Effector memory CD8-positive, alpha-beta T cell (primary cell): ENCODE measurements at places on chromosomes 3 and 15.

- H3K4me3 ChIP-seq = no peak overlapping the region
- H3K4me1 ChIP-seq = peaks cover 8% of the 10 kb centered on the region
- H3K27me3 ChIP-seq = no peaks in the 10 kb centered on the region
- H3K36me3 ChIP-seq = no peaks in the 10 kb centered on the region
- no peak overlapping the region for H3K27ac ChIP-seq
- DNase-seq = no peak
Measured at GRCh38 chr3:129446926-129447325, 6.9 kb downstream of the IFT122 start.

- H3K36me3 ChIP-seq = peaks cover 28% of the 10 kb centered on the region
- no peak overlapping the region for H3K27ac ChIP-seq
- no peak overlapping the region for H3K4me3 ChIP-seq
- no peak for DNase-seq
Measured at GRCh38 chr15:74013374-74013894, 18.9 kb downstream of the PML start.

DNA sequence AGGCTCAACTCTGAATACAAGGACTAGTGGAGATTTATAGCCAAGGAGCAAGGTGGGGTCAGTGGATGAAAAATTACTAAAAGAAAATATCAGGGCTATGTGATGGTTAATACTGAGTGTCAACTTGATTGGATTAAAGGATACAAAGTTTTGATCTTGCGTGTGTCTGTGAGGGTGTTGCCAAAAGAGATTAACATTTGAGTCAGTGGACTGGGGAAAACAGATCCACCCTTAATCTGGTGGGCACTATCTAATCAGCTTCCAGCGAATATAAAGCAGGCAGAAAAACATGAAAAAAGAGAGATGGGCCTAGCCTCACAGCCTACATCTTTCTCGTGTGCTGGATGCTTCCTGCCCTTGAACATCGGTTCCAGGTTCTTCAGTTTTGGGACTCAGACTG, 14.4 kb upstream of the SENP7 start:
- peaks cover 2% of the 10 kb centered on the region for H3K4me1 ChIP-seq
- no peak for DNase-seq
- no peak overlapping the region for H3K4me3 ChIP-seq
- H3K27ac ChIP-seq = no peak overlapping the region
- H3K36me3 ChIP-seq = no peaks in the 10 kb centered on the region

- H3K27ac ChIP-seq = no peak overlapping the region
- H3K4me1 ChIP-seq = no peaks in the 10 kb centered on the region
- no peaks in the 10 kb centered on the region for H3K36me3 ChIP-seq
- DNase-seq = no peak
- H3K4me3 ChIP-seq = no peak overlapping the region
Measured at GRCh38 chr3:53900666-53901331, 9.1 kb upstream of the SELENOK start.

DNA sequence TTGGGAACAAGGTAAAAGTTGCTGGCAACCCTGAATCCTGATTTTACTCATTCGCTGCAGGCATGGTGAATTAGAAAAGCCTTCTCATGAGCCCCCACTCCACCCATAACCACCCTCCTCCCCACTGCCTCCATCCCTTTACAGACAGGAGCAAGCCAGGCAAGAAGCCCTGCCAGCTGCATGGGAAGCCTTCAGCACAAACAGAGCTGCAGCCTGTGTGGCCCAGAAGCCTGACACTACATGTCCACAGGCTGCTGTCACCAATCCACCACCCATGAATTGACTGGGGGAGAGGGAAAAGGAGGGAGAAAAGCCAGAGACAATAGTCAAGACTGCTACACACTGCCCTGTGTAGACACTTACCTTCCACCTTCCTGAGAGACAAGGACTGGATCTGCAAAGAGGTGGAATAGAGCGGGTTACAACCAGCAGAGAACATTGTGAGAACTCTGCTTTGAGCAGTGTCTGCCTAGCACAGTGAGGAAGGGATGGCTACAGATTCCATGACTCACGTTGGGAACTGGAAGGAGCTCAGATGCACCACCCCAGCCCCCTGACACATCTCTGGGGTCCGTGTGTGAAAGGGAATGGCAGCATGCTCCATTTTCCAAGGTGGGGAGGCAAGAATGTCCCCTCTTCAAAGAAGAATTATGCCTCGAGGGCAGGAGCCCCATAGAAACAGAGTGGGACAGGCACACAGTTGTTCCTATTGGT, 33.9 kb downstream of the DZIP1L start:
- peaks cover 5% of the 10 kb centered on the region for H3K27me3 ChIP-seq
- H3K4me1 ChIP-seq = peaks cover 8% of the 10 kb centered on the region
- H3K27ac ChIP-seq = no peak overlapping the region
- no peak for DNase-seq

- H3K4me3 ChIP-seq = peak overlapping the region; percentile 93
- peaks cover under 1% of the 10 kb centered on the region for H3K27me3 ChIP-seq
- peak overlapping the region; percentile 97 for H3K27ac ChIP-seq
- peaks cover 13% of the 10 kb centered on the region for H3K36me3 ChIP-seq
- no peak for DNase-seq
Measured at GRCh38 chr3:128727059-128727458, 1.1 kb downstream of the RAB7A start.

GRCh38 chr3:25040748-25041147, 387.3 kb upstream of the RARB start:
- no peak overlapping the region for H3K4me3 ChIP-seq
- no peaks in the 10 kb centered on the region for H3K36me3 ChIP-seq
- H3K27me3 ChIP-seq = no peaks in the 10 kb centered on the region
- H3K4me1 ChIP-seq = no peaks in the 10 kb centered on the region

GRCh38 chr3:45950131-45950530, 6.9 kb downstream of the CXCR6 start:
- peak overlapping the region; percentile 92 for H3K27ac ChIP-seq
- H3K27me3 ChIP-seq = no peaks in the 10 kb centered on the region
- peak overlapping the region; percentile 87 for H3K4me3 ChIP-seq
- H3K36me3 ChIP-seq = peaks cover 93% of the 10 kb centered on the region

GRCh38 chr15:60301024-60301423, 96.8 kb downstream of the ANXA2 start:
- H3K4me1 ChIP-seq = no peaks in the 10 kb centered on the region
- H3K27ac ChIP-seq = no peak overlapping the region
- H3K27me3 ChIP-seq = peaks cover 23% of the 10 kb centered on the region
- H3K36me3 ChIP-seq = no peaks in the 10 kb centered on the region
- no peak overlapping the region for H3K4me3 ChIP-seq
